ENCODE measurements at places on chromosomes 5 and 9.

DNA sequence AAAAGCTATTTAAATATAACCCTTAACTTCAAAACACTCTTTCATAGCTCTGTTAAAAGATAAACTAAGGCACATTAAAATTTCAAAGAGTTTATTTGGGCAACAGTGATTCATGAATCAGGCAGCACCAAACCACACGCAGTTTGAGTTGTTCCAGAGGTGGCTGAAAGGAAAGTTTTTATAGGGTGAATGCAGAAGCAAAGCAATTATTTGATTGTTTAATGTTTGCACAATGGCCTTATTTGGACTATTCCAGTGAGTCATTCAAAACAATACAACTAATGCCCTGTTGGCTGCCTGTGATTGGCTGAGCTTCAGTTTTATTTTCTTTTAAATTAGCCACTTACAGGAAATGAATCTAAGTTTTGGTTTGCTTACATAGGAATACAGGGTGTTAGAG is 125.3 kb downstream of the CEP120 start:
- DNase-seq = no peak

DNA sequence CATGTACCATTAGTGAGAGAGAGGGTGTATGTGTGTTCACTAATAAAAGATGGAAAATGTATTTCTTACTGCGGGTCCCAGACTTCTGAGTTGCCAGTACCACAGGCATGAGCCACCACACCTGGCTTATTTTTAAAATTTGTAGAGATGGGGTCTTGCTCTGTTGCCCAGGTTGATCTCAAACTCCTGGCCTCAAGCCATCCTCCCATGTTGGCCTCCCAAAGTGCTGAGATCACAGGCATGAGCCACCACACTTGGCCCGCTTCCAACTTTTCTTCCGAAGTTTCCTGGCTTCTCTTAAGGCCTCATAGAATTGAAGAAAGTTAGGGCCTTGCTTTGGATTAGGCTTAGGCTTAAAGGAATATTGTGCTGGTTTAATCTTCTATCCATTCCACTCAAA is 40.4 kb upstream of the F2RL2 start:
- DNase-seq = no peak

DNA sequence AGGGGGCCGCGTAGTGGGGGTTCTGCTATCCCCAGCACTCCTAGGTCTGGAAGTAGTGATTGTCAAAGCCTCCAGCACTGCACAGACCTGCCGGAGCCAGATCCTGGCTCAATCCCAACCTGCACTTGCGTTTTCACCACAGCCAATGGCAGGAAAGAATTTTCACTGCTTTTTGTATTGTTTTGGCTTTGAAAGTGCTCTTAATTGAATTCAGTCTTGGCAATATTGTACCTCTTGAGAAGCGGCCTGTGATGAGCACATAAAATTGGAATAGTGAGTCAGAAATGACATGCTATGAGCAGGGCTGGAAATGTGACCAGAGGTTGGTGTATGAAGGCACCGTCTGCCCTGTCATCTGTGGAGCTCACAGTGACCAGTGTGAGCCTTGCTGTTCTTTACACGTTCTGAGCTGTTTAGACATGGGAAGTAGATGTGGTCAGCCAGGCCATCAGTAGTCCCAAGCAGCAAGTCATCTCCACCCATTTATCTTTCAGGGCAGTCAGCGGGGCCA is 41.5 kb downstream of the SECISBP2 start:
- no peak for DNase-seq

DNA sequence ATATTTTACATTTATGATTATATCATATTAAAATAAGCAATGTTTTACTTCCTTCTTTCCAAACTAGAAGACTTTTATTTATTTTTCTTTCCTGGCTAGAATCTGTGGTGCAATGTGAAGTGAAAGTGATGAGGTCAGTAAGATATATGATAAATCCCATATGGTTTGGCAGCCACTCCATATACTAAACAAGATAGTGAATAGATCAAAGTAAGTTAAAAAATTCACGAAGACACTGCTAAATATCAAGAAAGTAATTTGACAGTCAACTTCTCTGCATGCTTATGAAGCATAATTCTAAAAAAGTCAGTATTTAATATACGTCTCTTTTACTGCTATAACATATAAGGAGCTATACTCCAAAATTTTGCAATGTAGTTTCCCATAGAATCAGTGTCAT is 972.8 kb downstream of the DTWD2 start:
- no peak for DNase-seq

GRCh38 chr9:123401879-123402513 is 46.0 kb downstream of the CRB2 start:
- DNase-seq = no peak

DNA sequence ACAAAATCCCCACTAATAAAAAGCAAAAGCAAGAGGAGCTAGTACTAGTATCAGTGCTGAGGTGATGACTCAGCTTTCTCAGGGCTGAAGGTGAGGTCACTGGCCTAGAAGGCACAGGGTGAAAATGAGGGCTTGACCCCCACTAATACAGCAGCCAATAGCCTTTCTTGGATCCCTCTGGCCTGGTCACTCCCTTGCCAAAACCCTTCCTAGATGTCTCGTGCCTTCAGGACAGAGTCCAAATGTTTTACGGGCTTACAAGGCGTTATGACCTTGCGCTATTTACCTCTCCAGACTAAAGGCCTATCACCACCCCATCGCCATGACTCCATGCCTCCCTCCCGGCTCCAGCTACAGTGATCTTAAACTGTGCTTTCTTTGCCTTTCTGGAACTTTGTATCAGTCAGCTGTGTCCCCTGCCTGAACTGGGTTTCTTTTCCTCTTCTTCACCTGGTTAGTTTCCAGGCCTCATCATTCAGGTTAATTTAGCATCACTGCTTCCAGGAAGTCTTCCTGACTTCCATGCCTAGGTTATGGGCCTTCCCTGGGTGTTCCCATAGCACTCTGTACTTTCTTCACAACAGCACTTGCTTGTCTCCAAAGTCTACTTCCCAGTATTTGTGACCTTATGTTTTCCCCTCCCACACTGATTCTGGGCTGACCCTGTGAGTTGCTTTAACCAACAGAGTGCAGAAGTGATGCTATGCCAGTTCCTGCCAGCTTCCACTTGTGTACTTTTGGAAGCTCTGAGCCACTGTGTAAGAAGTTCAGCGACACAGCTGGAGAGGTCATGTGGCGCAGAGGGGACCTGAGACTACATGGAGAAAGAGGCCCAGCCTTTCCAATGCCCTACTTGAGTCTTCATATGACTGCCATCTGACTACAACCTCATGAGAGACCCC is 4.2 kb upstream of the DELE1 start:
- no peak for DNase-seq

DNA sequence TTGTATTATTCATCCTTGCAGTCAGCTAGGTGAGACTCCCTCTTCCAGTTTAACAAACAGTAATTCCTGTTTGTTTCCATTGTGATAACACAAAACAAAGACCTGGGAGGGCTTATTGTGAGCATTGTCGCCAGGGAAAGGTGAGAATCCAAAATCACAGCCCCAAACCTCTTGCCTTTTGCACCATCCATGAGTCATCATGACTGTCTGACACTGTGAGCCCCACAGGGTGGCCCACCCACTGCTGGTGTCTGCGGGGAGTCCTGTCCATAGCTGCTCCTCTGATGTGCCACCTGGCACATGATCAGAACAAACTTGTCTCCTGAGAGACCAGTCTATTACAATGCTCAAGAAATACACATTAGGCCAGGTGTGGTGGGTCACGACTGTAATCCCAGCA is 33.7 kb upstream of the S1PR3 start:
- DNase-seq = no peak

Data from activated CD4-positive, alpha-beta T cell treated with anti-CD3 and anti-CD28 coated beads for 4 hours (primary cell).